ENCODE measurements at places on chromosomes 4 and X. TPM values are rescaled to one million over a fixed set of nuclear protein-coding genes. Genes with fewer than 3 reads are reported as not detected.

The CSAG1 gene
- not detected for total RNA-seq

The FAT1 gene
- not detected for total RNA-seq

The ADH1C gene
- not detected for total RNA-seq

The LDB2 gene
- total RNA-seq = not detected

The IQSEC2 gene
- total RNA-seq = 0.36 TPM

The PALLD gene
- 0.08 TPM for total RNA-seq

The CXCL5 gene
- not detected for total RNA-seq

The RAB9B gene
- total RNA-seq = 0.52 TPM

The BEX2 gene
- 33.8 TPM for total RNA-seq

The TRIML2 gene
- not detected for total RNA-seq

The MAGEA9B gene
- total RNA-seq = not detected

The SPP1 gene
- total RNA-seq = 8.7 TPM

DNA sequence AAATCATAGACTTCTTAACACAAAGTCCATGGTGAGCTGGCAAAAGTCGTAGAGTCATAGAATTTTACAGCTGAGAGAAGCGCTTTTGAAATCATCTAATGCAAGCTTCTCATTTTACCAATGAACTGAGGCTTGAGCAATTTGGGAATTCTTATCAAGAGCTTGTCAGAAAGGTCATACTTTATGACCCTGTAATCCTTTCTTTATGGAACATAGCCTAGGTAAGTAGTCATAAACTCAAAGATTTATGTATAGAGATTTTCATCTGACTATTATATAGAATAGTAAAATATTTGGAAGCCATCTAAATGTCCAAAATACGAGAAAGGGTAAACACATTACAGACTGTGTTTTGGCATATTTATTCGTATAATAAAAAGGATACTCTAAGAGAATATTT is 563.5 kb downstream of the PCDH7 start:
- no peak for DNase-seq

DNA sequence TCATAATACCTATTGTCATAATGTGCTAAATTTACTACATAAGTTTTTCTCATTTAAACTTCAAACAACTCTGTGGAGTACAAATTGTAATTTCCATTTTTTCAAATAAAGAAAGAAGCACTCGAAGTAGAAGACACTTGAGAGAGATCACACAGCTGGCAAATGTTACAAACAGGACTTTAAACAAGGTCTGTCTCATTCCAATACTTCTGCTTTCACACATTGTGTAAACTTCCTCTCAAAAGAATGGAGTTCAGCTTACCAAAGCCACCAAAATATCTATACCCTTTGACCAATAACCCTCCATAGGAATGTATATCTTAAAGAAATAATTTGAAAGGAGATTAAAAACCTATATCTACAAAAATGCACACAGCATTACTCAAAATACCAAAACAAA is 88.3 kb downstream of the OPHN1 start:
- DNase-seq = no peak

- no peak for DNase-seq
These were observed 404.1 kb downstream of the MAPK10 start for GRCh38 chr4:85955620-85956292.

DNA sequence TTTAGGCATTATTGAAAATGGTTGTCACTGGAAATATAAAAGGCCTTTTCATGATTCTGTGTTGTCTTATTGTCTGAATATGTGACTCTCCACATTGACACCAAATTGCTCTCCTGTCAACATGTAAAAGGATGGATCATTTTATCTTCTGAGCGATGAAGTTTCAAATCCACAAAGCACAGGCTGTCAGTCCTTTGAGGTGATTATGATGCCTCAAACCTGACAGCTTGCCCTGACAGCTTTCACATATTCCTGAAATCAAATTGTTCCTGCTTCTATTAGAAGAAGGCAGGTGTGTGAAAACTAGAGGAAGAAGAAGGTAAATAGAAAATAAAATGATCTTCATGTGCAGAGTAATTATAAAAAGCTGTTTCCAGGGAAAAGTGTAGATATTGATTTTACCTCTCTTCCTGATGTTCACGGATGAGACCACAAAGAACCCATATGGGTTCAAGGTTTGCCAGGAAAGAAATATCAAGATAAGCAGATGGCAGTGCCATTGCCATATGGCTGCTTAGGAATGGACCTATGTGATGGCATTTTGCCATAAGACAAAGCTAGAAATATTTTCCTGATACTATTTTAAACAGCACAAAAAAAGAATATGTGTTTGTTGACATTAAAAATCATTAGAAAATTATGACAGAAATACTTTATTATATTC is 1006.3 kb upstream of the AGA start:
- DNase-seq = no peak

DNA sequence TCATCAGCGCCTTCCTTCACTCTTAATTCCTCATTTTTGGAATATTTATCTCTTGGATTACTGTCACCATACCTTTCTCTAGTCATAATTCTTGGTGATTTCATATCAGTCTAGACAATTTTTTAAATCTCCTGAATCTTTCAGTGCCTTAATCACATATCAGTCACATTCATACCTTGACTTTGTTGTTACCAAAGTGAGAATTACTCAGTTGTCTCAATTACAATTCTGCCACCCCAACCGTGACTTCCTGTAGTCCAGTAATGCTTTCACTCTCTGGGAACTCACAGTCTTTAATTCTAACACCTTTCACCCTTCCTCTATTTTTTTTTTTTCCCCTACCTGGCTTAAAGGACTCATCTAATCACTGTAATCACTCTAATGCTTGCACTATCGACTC is 1275.3 kb upstream of the TENM3 start:
- DNase-seq = no peak

DNA sequence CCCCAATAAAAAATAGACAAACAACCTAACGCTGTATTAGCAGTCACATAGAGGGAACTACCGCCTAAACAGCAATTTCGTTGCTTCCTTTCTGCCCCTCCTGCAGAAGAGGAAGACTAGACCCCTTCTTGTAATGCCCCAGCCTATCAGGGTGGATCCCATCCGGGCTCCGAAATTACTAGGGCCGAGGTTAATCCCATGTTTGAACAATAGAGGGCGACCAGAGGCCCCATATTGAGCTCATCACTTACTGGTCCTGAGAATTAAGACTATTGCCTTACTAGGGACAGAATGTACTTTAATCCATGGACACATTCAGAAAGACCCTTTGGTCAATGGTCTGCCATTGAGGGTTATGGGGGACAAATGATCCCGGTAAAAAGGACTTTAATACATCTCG is 11.8 kb upstream of the ZNF630 start:
- DNase-seq = peak; percentile 27

- DNase-seq = no peak
These were observed 55.9 kb downstream of the UGT2A2 start for GRCh38 chr4:69583543-69583942.

DNA sequence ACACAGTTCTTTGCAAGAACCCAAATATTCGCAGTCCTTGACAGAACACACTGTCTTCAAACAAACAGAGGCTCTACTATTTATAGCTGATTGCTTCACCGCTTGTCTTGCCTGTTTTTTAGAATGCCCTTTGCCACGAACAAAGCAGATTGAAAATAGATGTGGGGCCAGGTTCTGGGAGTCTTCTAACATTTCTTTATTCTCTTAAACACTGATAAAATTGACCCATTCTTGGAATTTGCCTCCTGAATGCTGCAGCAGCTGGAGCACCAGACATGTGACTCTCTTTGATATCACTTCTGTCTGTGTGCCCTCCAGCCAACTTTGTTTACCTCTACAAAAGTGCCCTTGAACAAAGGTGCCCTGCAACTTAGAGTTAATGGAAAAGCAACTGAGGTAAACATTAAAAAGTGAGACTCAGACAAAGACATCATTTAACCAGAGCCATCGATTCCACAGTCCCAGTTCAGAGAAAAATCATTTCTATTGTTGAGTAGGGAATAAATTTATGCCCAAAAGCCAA is 64.2 kb upstream of the SPP1 start:
- DNase-seq = no peak

- no peak for DNase-seq
These were observed 169.9 kb upstream of the NDP start for GRCh38 chrX:44143061-44143602.

DNA sequence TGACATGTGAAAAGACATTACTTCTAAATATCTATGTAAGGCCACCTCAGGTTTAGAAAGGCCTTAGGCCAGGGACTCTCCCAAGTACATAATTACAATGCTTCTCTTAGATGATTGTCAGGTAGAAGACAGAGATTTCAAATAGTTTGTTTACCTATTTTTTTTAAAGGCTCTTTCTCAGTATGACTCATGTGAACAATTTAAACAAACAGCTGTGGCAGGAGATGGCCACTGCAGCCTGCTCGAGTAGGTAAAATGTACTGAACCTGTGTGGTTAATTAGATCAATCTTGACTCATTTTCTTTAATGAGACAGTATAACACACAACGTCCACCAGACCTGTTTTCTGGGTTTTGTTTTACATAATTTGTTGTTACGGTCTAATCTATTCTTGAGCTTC is 50.2 kb downstream of the LEF1 start:
- peak; percentile 21 for DNase-seq

GRCh38 chr4:54574500-54574899 is 83.3 kb upstream of the KIT start:
- no peak for DNase-seq

DNA sequence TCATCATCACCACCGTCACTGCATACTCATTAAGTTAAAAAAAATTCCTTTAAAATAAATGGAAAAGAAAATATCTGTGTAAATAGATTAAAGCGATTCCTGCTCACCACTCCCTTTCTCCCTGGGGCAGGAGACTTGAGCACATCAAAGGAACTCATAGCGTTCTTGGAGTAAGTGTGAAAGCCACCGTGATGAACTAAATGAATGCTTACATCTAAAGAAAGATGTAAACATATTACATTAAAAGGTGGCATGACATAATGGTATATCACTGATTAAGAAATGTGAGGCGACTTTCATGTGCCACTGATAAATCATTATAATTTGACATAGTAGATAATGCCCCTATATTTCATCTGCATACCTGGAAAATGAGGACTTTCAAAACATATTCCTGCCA is 92.0 kb downstream of the SNCA start:
- DNase-seq = no peak

GRCh38 chr4:128757712-128758111 is 51.8 kb upstream of the JADE1 start:
- no peak for DNase-seq

DNA sequence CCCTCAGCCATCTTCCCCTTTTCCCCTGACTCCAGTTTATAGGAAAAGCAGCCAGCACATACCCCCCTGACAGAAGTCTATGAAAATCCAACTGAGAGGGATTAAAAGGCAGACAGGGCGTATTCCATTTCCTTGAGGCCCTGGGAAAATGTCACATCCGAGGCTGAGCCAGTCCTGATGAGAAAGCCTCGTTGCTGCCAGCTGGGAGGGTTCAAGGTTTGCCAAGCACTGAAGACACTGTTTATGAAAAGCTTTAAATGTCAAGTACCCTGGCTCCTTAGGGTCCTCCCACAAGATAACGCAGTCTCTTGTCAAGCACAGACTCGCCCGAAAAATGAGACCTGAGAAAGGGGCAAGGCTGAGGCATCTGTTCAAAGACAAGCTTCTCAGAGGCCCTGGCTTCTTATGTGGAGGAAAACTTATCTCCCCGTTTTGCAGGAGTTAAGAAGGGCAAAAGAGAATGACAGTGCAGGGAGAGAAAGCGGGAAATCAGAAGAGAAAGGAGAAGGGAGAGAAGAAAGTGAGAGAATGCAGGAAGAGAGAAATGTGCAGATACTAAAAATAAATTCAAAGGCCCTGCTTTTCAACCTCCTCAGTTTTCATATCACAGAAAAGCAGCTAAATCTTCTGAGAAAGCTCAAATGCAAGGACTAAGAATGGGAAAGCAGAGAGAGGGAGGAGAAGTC is 44.7 kb downstream of the SCD5 start:
- DNase-seq = no peak

GRCh38 chr4:154868414-154869194 is 87.5 kb downstream of the RBM46 start:
- no peak for DNase-seq

GRCh38 chrX:133939655-133940302 is 45.6 kb downstream of the GPC3 start:
- no peak for DNase-seq

DNA sequence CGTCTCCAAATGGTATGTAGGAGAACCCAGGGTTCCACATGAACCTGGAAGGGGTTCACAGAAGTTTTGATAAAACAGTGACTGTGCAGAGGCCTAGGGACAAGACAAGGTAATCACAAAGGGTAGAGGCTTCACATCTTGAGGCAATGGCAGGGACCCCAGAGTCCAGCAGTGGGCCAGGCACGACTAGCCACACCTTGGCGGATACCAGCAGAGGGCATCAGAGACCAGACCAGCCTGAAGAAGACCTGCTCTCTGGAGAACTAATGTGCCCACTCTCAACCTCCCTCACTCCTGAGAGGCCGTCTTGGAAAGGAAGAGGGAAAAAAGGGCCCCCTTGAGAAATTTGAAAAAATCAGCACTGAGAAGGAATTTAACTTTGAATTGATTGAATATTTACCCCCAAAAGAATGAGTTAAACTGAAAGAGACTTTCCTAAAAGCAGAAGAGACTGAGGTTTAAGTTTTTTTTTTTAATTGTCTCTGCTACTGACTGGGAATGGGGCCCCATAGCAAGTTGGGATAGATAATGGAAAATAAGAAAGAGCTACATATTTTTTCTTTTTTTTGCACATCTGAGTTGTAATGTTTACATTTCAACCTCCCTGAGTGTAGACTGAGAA is 243.8 kb upstream of the JADE1 start:
- DNase-seq = no peak

GRCh38 chr4:38570647-38571276 is 93.2 kb upstream of the KLF3 start:
- DNase-seq = no peak

DNA sequence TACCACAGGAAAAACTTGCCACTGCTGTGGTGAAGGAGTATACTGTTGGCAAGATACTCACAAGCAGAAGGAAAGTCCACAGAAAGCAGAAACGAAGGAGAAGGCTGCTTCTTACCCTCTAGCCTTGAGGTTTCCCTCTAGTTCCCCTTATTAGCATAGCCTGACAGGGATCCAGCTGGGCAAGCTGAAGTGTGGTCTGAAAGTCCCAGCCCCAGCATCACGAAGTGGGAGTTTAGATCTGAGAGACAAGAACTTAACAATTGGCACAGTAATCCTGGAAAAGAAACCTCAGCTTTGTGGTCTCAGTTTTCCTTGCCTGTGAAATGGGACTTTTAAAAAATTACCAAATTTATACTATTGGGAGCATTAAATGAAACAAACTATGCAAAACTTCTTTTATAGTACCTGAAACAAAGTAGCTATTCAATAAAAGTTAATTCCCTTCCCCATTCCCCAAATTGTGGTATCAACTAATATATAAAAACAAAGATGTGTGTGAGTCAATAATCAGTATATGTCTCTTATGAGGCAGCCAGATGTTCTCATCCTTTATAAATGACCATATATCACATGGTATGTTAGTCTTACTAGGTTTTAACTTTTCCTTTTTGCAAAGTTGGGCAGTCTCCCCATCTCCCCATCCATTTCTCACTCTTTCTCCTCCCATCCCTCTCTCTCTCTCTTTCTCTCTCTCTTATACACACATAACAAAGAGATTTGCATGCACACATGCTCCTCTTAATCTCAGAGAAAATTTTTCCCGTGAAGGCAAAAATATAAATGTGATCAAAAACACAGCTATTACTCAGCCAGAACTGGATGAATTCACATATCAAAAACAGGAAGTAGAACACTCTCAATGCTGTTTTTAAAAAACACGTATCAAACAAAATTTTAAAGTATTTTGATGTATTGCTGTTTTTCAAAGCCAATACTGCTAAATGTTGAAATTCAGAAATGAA is 57.8 kb downstream of the SCFD2 start:
- no peak for DNase-seq

GRCh38 chrX:10231461-10231860 is 74.7 kb downstream of the CLCN4 start:
- no peak for DNase-seq

GRCh38 chr4:47747211-47747610 is 90.7 kb downstream of the CORIN start:
- no peak for DNase-seq
